ENCODE measurements at places on chromosomes 4 and X.

DNA sequence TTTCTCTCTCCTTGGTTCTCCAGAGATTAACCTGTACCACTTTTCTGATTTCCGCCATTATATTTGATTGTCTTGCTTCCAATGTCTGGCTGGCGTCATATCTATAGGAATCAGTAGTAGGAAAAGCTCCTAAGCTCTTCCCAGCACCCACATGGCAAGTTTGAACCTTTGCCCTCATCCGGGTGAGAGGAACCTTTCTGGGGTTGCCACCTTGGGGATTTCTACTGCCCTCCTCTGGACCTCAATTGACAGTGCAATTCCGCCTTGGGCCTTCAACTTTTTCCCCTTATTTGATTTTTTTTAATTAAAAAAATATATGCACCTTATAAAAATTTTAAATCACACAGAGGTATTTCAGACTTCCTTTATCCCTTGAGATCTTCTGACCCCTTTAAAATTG, 2.0 kb upstream of the CXorf66 start:
- DNase-seq: no peak

- DNase-seq: no peak
These were observed 27.5 kb upstream of the ASMTL start for GRCh38 chrX:1480082-1480785.

- DNase-seq: no peak
These were observed 581.4 kb upstream of the AADAT start for GRCh38 chr4:170671171-170671570.

DNA sequence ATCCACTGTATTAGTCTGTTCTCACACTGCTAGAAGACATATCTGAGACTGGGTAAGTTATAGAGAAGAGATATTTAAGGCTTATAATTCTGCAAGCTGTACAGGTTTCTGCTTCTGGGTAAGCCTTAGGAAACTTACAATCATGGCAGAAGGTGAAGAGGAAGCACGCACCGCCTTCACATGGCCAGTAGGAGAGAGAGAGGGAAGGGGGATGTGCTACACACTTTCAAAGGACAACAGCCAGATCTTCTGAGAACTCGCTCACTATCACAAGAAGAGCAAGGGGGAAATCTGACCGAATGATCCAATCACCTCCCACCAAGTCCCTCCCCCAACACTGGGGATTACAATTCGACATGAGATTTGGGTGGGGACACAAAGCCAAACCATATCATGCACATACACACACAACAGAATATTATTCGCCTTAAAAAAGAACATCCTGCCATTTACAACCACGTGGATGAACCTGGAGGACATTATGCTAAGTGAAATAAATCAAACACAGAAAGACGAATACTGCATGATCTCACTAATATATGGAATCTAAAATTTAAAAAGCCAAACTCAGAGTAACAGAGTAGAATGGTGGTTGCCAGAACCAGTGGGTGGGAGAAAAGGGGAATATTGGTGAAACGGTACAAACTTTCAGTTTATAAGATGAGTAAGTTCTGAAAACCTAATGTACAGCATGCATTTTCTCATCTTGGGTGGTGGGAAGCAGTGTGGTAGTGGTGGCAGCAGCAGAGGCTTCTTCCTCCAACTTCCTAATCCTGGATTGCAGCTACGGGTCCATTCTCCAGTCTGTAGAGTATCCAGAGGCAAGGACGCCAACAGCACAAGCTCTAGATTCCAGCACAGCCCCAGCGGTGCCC, 12.8 kb downstream of the FRYL start:
- DNase-seq: no peak

GRCh38 chr4:6733358-6734164, 17.6 kb downstream of the BLOC1S4 start:
- no peak for DNase-seq

GRCh38 chr4:175530655-175531054, 281.4 kb downstream of the GPM6A start:
- DNase-seq: no peak

Data from AG08396 (cell line).